Left lung (tissue), 14 donors: ENCODE measurements at places on chromosomes 16 and 17. TPM values are rescaled to one million over a fixed set of nuclear protein-coding genes. Genes with fewer than 3 reads are reported as not detected.
A peak's percentile ranks its signal among the peaks of the same experiment; 100 is the strongest.

Gene CAPNS2
- 1.2 TPM for total RNA-seq

Gene TMEM238L
- total RNA-seq: not detected

Gene TBC1D3H
- total RNA-seq: not detected

Gene ACE
- 51.2 TPM for total RNA-seq

Gene TNFSF13
- total RNA-seq: 87.4 TPM

Gene ENKD1
- total RNA-seq: 16.0 TPM

DNA sequence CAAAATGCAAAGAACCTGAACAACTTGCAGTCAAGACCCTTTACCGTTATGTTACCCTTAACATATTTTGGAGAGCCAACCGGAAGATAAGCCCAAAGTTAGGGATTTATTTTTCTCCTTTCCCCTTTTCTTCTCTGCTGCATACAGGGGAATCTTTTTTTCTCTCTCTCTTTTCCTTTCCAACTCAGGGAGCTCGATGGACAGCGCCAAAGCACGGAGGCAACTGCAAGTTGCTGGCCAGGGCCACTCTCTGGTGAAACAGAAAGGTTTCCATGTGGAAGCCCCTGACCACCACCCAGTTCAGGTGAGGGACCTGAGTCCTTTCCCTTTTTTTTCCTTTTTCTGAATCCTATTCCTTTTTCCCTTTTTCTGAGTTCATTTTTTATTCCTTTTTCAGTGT lies 98.8 kb upstream of the COX10 start:
- no peak for DNase-seq

GRCh38 chr17:70110443-70110880 lies 35.4 kb downstream of the KCNJ16 start:
- peak; percentile 13 for DNase-seq

- DNase-seq: peak; percentile 55
Observed at GRCh38 chr17:27502526-27503324, 46.5 kb downstream of the KSR1 start.

- no peak for DNase-seq
Observed at GRCh38 chr17:4648741-4649140, 7.3 kb upstream of the ALOX15 start.

- DNase-seq: no peak
Observed at GRCh38 chr16:23952128-23952970, 116.6 kb downstream of the PRKCB start.

DNA sequence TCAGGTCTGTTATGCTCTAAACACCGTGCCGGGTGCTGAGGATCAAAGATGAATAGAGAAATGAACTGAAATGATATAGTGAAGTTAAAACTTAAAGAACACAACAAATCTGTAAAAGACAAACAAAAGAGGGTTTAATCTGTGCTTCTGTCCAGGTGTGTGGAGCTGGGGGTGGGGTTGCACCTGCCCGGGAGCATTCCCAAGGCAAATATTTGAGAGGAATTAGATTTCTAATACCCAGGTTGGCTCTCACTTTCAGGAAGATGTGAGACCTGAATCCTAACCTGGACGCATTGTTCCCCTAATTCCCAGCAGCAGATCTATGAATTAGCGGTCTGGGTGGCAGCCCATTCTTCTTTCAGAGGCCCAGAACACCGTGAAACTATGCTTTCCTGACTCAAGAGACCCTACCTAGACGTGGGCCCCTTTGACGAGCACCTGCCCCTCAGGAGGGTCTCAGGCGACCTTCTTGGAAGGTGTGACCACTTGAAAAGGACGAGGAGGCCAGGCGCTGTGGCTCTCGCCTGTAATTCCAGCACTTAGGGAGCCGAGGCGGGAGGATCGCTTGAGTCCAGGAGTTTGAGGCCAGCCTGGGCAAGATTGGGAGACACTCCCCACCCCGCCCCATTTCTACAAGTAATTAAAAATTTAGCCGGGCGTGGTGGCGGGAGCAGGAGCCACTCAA lies 677 bp upstream of the RANGRF start:
- DNase-seq: no peak
